ENCODE measurements at places on chromosomes 6 and 20.

DNA sequence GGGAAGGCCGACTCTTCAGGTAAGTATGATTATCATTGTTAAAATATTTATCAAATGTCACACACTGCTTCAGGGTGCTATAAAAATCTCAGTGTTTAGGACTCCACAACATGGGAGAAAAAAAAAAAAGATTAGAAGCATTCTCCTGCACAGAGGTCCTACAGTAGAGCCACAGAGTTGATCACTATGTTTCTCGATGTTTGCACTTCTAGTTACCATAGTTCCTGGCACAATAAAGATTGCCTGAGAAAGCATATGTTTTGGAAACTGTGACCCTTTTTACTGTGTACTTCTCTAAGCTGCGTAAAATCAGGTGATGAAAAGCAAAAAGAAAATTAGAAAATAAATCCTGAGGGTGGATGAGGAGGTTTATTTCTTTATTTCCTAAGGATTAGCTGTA lies 269.9 kb upstream of the SYNCRIP start:
- DNase-seq = no peak

DNA sequence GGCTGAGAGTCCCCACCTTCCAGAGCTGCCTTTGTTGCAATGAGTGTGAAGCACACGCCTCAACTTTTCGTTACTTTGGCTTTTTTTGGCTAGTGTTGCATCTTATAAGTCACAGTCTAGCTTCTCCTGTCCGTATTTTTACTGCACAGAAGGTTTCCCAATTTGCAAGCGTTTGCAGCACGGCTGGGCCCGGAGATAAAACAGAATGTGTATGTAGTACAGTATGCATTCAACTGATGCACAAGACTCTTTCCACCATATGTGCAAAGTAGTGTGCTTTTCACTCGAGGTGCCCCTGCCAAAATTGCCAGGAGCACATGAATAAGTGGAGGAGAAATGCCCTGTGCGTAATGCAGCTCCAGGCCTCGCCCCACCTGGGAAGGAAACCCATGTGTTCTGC lies 79.6 kb downstream of the SOBP start:
- no peak for DNase-seq

- DNase-seq = no peak
Measured at GRCh38 chr6:137673603-137674002, 179.4 kb upstream of the OLIG3 start.

GRCh38 chr20:19502169-19502568 lies 255.9 kb upstream of the RIN2 start:
- DNase-seq = no peak

DNA sequence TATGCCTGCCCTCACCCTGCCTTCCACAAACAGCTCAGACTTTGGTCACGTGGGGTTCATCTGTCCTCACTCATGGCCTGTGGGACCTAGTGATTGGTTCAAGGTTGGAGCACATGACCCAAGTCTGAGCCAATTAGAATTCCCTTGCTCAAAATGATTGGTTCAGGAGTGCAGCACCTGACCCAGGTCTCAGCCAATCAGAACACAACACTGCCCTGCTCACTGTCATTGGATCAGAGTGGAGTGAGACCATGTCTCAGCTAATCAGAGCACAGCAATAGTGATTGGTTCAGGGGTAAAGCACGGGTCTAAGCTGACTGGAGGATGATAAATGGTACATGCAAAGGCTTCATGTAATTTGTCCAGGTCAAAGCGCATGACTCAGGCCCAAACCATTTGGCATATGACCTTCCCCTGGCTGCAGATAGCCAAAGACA lies 102.2 kb downstream of the PREX1 start:
- DNase-seq = no peak

Measured in effector memory CD8-positive, alpha-beta T cell (primary cell).